ENCODE measurements at places on chromosomes 3 and 15. TPM values are rescaled to one million over a fixed set of nuclear protein-coding genes. Genes with fewer than 3 reads are reported as not detected.

- DNase-seq = no peak
Observed at GRCh38 chr15:62474771-62475124, 309.7 kb upstream of the C2CD4B start.

GRCh38 chr15:31263751-31264558 is 62.7 kb upstream of the KLF13 start:
- peak; percentile 46 for DNase-seq

The TMEM62 gene
- total RNA-seq = 5.2 TPM

- DNase-seq = peak; percentile 53
Observed at GRCh38 chr3:16511681-16512434, 1.6 kb downstream of the RFTN1 start.

The FLNB gene
- total RNA-seq = 212 TPM

DNA sequence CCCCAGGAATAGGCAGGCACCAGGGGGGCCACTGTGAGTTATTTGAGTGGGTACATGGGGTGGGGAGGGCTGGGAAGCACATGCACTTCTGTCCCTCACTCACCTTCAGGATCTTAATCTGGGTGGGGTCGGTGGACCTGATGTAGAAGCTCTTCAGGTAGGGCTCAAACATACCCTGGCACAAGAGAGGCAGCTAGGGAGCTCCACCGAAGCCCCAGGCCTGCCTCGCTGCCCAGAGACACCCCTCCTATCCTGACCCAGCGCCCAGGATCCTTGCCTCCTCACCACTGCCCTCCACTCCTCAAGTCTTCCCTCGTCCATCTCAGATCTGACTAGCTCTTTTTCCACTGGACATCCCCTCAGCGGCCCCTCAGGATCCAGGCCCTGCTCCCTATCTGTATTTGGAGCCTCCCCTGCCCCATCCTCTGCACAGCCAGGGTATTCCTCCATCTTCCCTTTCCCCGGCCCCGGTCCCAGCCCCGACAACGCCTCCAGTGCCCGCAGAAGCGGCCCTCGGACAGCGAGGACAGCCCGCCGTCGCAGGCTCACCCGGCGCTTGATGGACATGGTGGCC is 30.0 kb downstream of the AP3B2 start:
- no peak for DNase-seq

GRCh38 chr15:92435145-92435544 is 41.5 kb downstream of the ST8SIA2 start:
- no peak for DNase-seq

- no peak for DNase-seq
Observed at GRCh38 chr15:47184908-47185801, 532.1 kb upstream of the SEMA6D start.

The CHL1 gene
- 2.2 TPM for total RNA-seq

DNA sequence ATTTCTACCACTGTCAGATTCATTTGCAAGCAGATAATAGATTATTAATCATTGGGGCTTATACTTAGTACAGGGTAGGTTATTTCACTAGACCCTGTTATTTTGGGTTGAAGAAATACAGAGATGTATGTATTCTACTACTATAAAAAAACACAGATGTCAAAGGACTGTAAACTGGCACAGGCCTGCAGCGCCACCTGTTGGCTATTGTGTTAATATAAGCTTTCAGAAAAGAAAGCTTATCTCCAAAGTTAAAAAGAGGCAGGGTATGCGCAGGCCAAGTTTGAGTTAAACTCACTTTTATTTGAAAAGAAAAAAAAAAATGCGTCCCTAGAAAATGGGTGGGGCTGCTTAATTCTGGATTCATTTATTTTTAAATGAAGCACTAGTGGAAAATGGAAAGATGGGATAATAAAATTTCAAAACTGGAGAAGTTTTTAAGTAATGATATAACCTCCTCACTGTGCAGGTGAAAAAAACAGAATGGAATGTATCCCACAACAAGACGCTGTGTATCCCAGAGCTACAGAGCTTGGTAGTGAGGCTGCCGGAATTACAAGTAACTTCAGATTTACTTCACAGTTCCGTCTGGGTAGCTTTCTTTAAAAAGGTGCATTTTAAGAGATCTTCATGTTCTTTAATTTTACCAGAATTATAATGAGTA is 407.2 kb upstream of the TGFBR2 start:
- peak; percentile 79 for DNase-seq

- no peak for DNase-seq
Observed at GRCh38 chr3:105771392-105771791, 97.4 kb downstream of the CBLB start.

DNA sequence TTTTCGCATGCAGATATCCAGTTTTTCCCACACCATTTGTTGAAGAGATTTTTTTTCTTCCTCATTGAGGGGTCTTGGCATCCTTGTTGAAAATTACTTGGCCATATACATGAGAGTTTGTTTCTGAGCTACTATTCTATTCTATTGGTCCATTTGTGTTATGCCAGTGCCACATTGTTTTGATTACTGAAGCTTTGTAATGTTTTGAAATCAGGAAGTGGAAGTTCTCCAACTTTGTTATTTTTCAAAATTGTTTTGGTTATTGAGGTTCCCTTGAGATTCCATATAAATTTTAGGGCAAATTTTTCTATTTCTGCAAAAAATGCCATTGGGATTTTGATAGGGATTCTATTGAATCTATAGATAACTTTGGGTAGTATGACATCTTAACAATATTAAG is 130.3 kb upstream of the PFN2 start:
- DNase-seq = no peak

The GLDN gene
- total RNA-seq = 1.7 TPM

DNA sequence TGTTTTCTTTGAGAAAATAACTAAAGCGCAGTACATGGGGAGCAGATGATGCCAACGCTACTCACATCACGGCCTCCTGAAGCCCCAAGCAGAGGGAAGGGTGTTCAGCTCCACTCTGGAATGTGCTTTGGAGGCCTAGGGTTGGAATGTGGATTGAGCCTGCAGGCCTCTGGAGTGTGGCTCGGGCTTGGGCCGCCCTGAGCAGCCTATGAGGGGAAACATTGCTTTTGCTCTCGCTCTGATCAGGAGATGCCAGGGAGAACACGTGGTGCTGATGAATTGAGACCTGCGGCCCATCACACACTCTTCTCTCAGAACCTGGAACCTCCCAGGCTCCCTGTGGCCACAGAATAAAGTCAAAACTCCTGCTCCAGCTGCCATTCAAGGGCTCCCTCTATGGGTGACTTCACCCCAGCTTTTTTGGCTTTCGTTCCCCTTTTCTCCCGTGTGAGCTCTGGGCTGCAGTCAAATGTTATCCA is 23.3 kb downstream of the CCDC13 start:
- peak; percentile 85 for DNase-seq

- DNase-seq = peak; percentile 97
Observed at GRCh38 chr3:154252759-154253638, 71.3 kb downstream of the DHX36 start.

DNA sequence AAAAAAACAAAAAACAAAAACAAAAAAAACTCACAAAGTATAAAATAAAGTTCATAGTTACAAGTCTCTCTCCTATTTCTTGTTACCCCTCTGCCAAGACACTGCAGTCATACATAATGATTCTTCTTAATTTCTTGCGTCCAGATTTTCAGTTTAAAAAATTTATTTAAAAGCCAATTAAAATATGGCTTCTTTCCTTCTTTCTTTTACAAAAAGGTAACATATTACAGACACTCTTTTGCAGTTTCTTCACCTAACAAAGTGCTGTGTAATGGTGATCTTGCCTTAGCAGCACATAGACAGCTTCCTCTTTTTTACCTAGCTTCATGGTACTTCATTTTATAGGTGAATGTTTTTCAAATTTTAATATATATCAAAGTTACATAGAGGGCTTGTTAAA is 136.1 kb upstream of the SGO1 start:
- no peak for DNase-seq

The ATP13A5 gene
- 0.43 TPM for total RNA-seq

- DNase-seq = no peak
Observed at GRCh38 chr3:159232966-159233365, 431.1 kb downstream of the MFSD1 start.

DNA sequence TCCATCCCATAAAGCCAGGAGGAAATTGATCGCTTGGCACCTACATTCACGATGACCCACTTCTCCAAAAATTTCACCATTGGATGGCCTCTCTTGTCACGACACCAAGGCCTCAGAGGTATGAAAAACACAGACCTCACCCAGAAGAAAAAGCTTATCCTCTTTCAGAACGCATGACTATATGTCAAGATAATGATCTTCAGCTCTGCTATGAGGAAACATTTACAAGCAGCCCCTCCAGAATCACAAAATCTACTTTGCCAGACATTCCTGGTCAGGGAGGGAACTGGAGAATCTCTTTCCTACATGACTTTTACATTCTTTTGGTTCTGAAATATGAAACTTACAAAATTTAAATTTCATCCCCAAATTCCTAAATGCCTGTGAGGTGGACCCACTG is 122.7 kb downstream of the WNT5A start:
- DNase-seq = peak; percentile 5

The HRH1 gene
- not detected for total RNA-seq

GRCh38 chr3:10395671-10396070 is 74.8 kb upstream of the SEC13 start:
- DNase-seq = no peak

- no peak for DNase-seq
Observed at GRCh38 chr3:40718681-40719080, 193.9 kb downstream of the ZNF621 start.

GRCh38 chr3:197465996-197466549 is 89.7 kb downstream of the BDH1 start:
- DNase-seq = no peak

- no peak for DNase-seq
Observed at GRCh38 chr3:85525264-85525663, 566.5 kb downstream of the CADM2 start.

The SLC24A5 gene
- total RNA-seq = not detected

The PLOD2 gene
- 702 TPM for total RNA-seq

- no peak for DNase-seq
Observed at GRCh38 chr15:55257938-55258337, 31.7 kb downstream of the RAB27A start.

DNA sequence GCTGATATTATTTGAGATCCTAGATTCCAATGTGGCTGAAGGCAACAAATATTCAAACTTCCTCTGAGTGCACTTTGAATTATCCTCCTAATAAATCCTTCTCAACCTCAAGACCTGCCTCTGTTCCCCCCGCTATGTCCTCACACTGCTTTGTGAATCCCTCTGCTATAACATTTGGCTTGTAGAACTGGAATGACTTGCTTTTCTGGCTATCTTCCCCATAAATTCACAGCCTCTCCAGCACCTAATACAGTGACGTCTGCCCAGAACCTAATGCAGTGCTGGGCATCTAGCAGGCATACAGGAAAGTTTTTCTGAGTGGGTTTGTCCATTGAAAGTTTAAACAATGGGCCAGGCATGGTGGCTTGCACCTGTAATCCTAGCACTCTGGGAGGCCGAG is 643.9 kb upstream of the ADAMTS9 start:
- DNase-seq = no peak

DNA sequence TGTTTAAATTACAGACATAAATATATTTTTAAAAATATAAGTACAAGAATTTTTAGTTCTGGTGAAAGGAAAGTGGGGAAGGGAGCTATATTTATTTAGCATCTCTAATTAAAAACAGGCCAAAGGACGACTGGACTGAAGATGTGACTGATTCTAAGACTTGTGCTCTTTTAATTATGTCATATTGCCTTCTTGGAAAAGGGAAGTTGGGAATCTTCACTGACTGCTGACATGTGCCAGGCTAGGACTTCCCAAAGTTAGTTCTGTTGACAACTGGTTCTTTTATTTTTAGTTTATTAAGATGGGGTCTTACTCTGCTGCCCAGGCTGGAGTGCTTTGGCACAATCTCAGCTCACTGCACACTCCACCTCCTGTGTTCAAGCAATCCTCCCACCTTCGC is 13.5 kb downstream of the CNOT10 start:
- no peak for DNase-seq

GRCh38 chr3:8001712-8002111 is 499.9 kb upstream of the LMCD1 start:
- DNase-seq = peak; percentile 39

DNA sequence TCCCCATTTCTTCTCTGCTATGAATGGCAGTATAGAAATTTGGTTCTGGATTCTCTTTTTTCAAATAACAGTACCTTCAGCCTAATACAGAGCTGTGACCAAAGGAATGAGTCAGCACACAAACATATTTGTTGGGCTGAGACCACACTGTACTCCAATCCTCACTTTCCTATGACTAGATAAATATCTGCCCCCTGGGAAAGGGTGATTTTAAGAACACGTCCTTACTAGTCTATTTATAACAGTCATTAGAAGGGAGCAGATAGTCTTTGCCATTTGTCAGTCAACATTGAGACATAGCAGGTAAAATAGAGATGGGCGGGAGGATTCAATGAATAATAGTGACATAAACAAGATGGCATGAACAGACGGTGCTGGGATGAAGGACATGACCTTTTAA is 461.3 kb downstream of the MCTP2 start:
- DNase-seq = no peak

The BMF gene
- total RNA-seq = 53.3 TPM

The TMEM115 gene
- 30.1 TPM for total RNA-seq

The LTK gene
- 0.59 TPM for total RNA-seq

The MEX3B gene
- 5.6 TPM for total RNA-seq

The PLEKHO2 gene
- total RNA-seq = 11.8 TPM

DNA sequence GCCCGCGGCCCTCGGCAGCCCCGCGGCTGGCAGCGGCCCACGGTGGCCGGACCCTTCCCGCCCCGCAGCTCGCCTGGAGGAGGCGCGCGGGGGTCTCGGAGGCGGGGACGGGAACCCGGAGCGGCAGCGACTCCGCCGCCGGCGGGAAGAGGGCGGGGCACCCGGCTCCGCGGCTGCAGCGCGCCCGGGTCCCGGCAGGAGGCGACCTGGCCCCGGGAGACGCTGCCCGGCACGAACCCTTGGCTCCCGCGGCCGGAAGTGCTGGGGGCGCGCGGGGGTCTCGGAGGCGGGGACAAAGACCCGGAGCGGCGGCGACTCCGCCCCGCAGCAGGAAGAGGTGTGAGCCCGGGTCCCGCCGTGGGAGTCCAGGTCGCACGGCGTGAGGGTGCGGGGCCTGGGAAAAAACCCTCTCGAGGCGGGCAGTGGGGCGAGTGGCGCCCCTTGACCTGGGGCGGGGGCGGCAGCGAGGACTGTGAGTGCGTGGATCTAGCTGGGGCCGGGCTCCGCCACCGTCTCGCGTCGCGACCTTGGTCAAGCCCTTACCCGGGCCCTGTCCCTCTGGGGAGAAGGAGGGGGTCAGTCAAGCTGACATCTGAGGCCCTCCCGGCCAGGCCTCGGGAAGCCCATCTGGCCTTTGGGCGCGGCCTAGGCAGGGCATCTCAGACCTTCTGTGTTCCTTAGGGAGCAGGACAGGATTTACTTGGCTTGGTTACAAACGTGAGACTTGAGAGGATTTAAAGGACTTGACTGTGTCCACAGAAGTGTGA is at the start of gene CIB2:
CIB2 (minus strand) TSS at position 151 of the 767 bp plus-strand sequence. CDS start 230 bp downstream, outside the sequence.
- peak; percentile 94 for DNase-seq

The PPP1R2 gene
- 30.4 TPM for total RNA-seq

DNA sequence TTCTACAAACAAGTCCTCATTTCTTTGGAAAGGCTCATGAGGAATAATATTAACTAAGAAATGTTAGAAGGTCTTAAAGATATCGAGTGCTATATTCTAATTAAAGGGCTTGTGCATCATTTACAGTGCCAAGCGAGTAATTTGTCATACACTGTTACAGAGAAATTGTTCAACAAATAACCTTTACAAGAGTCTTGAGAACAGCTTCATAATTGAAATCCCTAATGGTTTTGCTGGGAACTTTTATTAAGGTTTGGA is 209.5 kb downstream of the MECOM start:
- no peak for DNase-seq

Measured in endodermal cell (in vitro differentiated cells).